ENCODE measurements at places on chromosomes 12 and 14.

- DNase-seq: no peak
Observed at GRCh38 chr14:101595349-101595748, 34.1 kb downstream of the DIO3 start.

DNA sequence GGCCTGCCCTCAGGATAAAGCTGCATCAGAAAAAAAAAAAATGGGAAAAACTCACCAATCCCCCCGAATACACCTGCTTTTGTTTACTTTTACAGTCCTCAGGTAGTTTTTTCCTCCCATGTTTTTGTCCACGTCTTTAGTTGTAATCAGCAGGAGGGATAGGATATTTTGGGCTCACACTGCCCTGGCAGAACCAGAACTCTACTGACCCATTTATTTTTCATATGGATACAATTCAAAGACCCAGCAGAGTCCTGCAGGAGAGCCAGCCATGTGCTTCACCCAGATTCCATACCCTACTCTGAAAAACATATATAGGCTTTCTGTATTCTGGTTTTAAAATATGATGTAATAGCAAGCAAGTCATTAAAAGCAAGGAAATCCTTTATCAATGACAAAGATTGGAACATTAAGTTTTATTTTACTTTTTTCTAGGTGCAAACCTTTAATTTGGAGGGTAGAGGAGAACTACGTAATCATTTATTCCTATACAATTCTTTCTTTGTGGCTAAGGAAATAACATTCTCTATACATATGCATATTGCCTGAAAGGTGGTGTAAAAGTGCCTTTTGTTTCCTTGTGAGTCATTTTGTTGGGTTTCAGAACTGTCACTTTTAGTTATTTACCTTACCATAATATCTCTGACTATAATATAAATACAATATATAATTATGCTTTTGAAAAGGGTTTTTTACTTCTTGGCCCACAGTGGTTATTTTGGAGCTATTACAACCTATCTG, 19.1 kb downstream of the DACT1 start:
- no peak for DNase-seq

DNA sequence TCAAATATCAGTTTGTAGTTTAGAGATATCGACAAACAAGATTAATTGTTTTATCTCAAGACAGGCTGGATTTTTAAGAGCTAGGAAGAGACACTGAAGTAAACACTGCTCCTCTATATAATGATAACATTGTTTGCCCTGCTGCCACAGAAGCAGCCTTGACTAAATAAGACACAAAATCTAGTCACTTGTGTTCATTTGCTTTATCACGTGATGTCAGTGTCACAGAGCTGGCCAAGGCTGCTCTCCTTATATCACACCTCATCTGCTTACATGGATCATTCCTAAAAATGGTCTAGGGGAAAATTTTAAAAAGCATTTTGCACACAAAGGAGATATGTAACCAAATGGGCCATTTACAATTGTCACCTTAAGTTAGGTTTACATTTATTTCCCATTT, 64.1 kb downstream of the SOX5 start:
- DNase-seq: no peak

DNA sequence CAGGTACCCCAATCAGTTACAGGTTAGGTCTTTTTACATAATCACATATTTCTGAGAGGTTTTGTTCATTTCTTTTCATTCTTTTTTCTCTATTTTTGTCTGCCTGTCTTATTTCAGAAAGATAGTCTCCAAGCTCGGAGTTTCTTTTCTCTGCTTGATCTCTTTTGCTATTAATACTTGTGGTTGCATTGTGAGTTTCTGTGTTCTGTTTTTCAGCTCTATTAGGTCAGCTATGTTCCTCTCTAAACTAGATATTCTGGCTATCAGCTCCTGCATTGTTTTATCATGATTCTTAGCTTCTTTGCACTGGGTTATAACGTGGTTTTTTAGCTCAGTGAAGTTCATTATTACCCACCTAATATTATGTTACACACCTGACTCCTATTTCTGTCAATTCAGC, 914.1 kb downstream of the TRHDE start:
- DNase-seq: no peak

GRCh38 chr14:31955936-31956579, 121.0 kb upstream of the ARHGAP5 start:
- DNase-seq: no peak

DNA sequence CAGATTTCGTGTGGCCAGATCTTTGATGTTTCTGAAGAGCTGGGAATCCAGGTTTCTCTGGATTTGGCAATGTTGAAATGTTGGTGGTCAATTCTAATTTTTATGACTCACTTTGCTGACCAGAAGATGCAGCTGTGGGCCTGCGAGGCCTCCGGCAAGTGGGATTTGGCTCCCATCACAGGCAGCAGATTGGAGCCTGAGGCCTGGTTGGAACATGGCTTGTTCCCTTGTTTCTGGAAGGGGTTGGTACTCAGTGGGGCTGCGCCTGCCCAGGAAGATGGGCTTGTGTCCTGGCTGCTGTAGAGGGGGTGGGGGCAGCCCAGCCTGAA, 23.1 kb downstream of the FBRSL1 start:
- no peak for DNase-seq

GRCh38 chr12:67367843-67368242, 98.7 kb downstream of the CAND1 start:
- DNase-seq: peak; percentile 63

Data from epithelial cell of proximal tubule (primary cell).